ENCODE measurements at places on chromosomes 1 and 21.

DNA sequence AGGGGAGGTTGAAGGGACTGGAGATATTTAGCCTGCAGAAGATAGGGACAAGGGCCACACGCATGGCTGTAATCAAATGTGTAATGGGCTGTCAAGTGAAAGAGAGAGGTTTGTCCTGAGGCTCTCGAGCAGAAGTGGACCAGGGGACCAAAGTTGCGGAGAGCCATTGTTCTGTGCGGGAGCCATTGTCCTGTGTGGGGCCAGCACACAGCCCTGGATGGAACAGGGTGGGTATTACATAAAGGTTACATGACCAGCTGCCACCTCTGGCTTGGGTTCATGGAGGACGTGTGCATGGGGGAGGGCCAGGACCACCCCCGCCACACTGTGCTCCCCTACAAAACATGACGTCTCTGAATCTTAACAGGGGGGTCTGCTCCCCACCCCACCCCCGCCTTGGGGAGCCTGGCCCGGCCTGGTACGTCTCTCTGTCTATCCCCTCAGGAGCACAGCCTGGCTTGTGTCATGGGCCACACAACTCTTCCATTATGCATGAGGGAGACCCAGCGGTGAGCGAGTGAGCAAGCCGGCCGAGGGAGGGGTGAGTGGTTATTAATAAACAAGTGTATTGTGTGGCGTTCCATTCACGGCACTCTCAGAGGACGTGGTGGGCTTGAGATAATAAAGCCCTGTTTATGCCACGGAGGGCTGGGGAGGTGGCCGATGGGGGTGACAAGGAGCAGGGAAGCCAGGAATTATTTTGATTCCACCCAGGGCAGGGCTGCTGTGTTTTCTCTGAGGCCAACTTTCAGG, at the start of gene NFASC:
NFASC (plus strand) TSS at position 703 of the 753 bp plus-strand sequence. CDS start 73,454 bp downstream, outside the sequence.
- no peak for DNase-seq

DNA sequence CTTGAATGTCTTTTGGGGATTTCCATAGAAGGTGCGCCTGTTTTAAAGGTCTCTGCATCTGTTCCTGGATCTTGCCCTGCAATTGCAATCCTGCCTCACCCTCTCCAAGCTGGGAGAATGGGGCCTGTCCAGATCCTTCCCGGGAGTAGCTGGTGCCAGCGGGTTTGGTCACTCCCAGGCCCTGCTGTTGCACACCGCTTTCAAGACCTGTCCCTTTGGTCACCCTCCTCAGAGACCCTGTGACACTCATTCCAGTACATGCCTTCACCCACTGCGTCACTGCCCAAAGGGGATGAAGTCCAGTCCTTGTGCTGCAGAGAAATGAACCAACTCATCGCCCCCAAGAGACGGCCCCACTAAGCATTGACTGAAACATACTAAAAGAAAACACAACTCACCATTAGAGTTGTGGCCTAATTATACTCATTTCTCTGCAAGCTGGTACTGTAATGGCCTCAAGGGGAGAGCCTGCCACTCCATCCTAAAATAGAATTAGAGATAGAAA, 1.9 kb upstream of the IRF2BP2 start:
- no peak for DNase-seq

GRCh38 chr1:32045772-32046171, 27.0 kb upstream of the TMEM39B start:
- DNase-seq, result no peak

GRCh38 chr1:245480393-245481120, 325.8 kb downstream of the KIF26B start:
- no peak for DNase-seq

DNA sequence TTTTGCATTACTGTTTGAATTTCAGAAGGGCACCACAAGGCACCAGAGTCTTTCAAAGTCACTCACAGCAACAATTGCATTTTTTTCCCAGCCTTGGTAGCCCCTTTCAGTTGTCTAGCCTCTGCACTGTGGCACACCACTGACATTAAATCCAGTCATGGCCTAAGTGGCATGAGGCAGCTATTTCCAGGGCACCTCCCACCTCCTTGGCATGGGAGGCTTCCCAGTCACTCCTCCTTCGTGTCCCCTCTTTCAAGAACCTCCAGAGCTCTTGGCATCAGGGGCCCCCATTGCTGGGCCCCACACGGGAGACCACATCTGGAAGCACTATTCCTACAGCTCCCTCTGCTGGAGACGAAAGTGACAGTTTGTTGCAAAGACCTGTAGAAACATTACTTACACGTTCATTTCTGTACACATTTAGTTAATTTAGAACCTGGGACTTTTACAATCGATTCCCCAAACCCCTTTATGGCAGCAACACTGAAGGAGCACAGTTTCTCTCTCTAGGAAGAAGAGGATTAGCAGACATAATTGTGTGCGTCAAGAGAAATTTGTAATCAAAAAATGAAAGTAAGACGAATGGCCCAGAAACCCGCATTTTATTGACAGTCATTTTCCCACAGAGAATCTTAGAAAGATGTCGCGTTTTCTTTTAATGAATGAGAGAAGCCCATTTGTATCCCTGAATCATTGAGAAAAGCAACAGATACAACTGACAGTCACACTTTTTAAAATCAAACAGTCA, 5.7 kb upstream of the CHD5 start:
- no peak for DNase-seq

GRCh38 chr1:65688848-65689247, 103.8 kb upstream of the PDE4B start:
- DNase-seq, result no peak

GRCh38 chr1:119453021-119453420, 38.1 kb downstream of the HSD3B2 start:
- no peak for DNase-seq

GRCh38 chr1:232600424-232601258, 29.3 kb downstream of the SIPA1L2 start:
- no peak for DNase-seq

GRCh38 chr1:29718791-29719190, 482.5 kb downstream of the PTPRU start:
- no peak for DNase-seq

DNA sequence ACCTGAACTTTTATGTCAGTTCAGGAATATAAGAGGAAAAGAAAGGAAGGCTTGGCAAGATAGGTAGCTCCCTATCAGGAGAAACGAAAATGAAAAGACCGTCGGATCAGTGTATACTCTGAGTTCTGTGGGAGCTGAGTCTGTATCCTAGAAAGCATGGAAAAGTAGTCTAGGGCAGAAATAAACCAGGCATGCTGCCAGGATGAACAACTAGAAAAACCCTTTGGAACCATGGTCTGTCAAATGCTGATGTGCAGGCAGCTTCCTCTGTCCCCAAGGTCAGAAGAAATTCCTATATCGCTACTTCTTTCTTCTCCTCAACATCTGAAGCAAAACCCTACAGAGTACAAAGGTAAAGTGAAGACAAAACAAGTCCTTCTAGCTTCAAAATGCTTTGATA, 268.8 kb downstream of the ST6GALNAC3 start:
- DNase-seq, result no peak

DNA sequence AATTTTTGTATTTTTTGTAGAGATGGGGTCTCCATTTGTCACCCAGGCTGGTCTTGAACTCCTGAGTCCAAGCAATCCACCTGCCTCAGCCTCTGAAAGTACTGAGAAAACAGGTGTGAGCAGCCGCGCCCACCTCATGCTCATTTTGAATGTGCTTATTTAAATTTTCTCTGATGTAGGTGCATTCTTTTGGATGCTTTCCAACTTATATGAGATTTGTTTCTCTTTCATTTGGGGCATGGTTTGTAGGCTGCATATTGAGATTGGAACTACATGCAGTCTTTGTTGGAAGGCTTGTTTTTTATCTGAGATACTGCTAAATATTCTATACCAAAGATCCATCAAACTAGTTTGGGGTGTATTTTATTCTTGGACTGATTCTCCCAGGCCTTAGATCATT, 81.0 kb upstream of the IVNS1ABP start:
- no peak for DNase-seq

- DNase-seq, result no peak
Observed at GRCh38 chr1:222284466-222284865, 263.4 kb downstream of the HHIPL2 start.

- no peak for DNase-seq
Observed at GRCh38 chr1:156045076-156045475, 8.5 kb downstream of the UBQLN4 start.

DNA sequence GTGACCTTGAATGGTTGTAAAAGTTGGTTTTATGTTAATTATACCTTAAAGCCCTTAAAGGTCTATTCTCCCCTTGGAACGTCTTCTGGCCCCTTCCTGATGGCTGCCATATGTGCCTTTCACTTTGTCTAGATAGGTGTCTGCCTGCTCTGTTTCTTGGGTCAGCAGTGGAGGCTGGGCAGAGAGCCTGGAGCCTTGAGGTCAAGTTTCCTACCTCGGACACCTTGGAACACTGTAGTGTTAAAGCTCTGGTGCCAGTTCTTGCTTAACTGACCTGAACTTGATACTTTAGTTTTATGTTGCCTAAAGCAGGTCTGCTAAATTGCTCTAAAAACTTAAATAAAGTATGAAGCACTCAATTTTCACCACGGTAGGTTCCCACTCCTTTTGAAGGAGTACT, 86.5 kb downstream of the CDC14A start:
- DNase-seq, result no peak

- DNase-seq, result no peak
Observed at GRCh38 chr1:170511038-170511437, 20.9 kb upstream of the GORAB start.

DNA sequence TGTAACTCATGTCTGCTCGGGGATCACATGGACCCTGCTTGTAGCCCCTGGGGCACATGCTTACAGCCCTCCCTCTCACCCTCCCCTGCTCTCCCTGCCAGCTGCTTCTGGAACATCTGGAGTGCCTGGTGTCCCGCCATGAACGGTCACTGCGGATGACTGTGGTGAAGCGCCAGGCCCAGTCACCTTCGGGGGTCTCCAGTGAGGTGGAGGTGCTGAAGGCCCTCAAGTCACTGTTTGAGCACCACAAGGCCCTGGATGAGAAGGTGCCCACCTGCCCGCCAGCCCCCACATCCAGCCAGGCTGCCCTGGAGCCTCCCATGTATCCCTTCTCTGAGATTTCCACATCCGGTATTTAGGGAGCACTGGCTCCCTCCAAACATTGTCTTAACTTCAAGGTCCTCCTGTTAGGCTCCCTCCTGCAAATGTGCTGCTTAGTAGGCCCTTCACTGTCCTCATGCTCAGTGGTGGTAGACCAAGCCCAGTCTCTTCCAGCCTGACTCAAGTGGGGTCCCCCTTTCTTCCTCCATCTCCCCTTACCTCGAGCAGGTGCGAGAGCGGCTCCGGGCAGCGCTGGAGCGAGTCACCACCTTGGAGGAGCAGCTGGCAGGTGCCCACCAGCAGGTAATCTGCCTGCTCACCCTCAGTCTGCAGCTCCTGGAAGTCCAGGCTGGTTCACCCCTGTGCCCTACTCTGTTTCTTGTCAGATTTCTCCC, 17.7 kb downstream of the PPFIA4 start:
- no peak for DNase-seq

DNA sequence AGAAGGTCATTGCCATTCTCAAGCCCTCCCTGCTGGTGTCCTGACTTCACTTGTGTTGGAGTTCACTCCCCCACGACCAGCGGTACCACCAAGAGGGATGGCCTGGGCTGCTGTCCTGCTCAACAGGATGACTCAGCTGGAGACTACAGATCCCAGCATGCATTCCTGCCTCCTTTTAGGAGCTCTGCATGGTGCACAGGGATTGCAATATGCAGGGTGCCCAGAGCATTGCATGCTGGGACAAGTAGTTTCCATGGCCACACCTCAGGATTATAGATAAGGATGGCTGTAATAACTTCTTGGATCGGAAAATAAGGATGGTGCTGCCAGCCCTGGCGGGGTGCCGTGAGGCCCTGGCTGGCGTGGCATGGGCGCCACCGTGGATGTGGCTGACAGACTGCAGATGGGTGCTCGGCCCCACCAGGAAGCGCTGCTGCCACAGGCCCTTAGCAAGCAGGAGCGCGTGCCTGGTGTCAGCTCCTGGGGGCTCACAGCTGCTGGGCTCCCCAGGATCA, 150.0 kb downstream of the CASZ1 start:
- DNase-seq, result peak; percentile 19

- DNase-seq, result no peak
Observed at GRCh38 chr1:1072299-1072848, 1.7 kb downstream of the RNF223 start.

DNA sequence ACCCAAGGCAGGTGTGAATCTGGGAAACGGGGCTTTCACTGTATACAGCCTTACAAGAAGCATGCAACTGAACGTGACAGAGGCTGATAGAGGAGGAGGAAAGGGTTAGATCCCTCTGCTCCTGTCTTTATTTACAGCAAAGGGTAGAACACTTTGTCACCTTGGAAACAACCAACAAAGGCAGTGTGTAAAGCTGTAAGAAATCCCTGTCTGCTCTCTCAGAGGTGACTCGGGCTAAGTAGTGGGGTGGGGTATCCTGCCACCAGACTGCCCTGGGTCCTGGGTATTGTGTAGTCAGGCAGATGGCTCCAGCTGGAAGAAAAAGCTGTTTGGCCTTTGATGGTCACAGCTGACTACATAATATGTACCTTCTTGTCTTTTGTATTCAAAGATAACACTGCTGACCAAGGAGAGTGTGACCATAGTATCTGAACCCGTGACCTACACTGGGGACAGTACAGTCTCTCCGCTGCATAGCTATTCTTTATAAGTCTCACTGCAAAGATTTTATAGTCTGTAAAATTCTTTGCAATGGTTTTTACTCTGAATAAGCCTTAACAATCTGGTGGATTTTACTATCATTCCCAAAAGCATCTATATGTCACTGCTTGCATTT, 22.1 kb upstream of the POU2F1 start:
- no peak for DNase-seq

DNA sequence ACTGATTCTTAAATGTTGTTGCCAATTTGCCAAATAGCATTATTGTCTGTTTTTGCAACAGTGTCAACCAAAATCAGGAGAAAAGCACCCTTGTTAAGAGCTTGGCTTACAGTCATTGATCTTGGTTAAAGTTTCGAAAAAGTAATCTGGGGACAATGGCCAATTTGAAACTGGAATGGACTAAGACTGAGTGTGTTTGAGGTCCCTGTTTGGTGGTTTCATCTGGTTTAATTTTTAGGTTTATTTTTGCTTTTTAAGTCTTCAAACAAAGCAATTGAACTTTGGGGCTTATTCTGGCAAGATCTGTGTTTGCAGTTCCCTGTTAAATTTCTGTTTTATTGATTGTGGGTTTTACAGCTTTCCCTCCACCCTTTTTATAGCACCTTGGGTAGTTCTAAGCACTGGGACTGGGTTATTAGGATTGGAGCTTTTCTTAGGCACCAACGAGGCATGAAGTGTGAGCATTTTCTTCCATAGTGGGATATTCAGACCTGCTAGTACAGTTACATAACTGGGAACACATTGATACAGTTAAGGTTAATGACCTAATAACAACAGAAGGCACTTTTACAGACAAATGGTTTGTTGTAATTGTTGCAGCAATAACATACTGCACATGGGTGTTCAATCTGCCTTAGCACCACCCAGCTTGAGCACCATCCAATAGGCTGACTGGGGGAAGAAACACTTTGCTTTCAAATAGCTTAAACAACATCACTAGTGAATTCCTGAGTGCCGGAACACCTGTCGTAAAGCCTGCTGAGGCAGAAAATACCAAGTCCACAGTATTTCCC, 40.6 kb upstream of the MAP10 start:
- DNase-seq, result no peak

Measured in non-pigmented ciliary epithelial cell (primary cell).